Forelimb muscle (tissue), 1 donor: ENCODE measurements at places on chromosomes 16 and 17.

- peak; percentile 68 for DNase-seq
Observed at GRCh38 chr16:67393111-67393787, at the start of gene TPPP3. TPPP3 (minus strand) TSS chr16:67393498; CDS start chr16:67391111, 2,387 bp downstream.

DNA sequence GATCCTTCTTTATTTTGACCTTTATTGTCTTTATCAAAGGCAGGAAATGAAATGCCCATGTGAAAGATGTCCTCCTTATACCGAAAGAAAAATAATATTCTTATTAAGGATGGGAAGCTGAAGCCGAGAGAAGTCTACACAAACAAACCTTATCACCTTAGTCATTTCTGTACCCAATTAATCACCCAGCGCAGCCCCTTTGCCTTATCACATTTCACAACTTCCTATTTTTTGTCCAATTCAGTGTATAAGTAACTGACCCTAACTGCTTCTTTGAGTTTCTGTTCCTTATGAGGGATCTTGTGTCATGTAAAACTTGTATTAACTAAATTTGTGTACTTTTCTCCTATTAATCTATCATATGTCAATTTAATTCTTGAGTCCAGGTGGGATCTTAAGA is 16.4 kb upstream of the CCL23 start:
- no peak for DNase-seq

- DNase-seq: no peak
Observed at GRCh38 chr17:50221266-50221863, 19.9 kb upstream of the COL1A1 start.

- no peak for DNase-seq
Observed at GRCh38 chr17:17557796-17558195, 33.7 kb downstream of the PEMT start.
